ENCODE measurements at places on chromosomes 1 and 21.

GRCh38 chr1:229080361-229080760, 190.6 kb upstream of the RAB4A start:
- no peak for DNase-seq

DNA sequence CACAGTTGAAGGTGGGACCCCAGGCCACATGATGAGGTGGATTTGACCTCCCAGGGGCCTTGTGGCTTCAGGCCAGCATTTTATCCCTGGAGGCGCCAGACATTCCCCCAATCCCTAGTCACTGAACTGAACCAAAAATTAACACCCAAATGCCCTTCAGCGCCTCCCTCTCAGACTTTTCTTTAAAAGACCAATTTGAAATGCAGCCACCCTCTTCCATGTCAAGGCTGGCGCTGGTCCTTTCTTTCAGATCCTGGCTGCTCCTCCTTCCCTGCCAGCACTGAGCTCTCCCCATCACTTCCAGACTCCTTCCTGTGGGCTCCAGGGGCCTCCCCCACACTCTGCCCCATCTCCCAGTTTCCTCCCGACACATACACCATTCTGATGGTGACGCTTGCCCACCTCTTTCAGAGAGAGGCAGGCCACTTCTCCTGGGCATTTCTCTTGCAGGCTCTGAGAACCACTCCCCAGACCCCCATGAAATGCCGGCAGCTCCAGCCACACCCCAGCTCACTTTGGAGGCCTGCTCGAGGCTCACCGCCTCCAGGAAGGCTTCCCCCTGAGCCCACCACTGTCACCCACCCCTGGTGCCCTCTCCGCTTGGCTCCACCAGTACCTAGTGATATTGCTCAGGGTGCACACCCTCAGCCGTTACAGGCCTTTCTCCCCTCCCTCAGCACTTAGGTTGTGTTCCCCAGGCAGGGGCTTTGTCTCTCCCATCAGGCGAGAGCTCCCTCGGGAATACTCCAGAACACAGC, 27.0 kb downstream of the NAV1 start:
- no peak for DNase-seq

DNA sequence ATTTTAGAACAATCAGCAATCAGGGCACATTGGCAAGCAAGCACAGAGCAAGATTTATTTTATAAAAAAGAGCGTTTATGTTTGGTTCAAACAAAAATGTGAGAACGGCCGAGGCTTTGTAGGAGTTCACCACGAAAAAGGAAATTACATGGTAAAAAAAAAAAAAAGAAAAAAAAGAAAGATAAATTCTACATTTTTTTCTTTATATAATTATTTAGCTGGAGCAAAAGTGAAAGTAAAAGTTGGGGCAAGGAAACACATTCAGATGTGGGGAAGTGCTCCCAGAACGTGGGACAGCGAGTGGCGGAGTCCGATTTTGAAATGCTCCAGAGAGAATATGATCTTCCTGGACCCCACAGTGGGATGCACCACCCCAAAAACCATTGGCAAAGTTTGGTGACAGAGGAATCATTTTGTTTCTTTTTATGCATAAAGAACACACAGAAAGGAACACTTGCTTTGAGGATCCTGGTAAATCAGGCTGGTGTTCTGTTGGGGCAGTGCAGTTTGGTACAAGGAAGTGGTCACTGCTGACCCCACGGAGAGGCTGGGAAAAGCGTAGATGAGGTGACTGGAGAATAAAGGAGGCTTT, 16.3 kb upstream of the ATP5PO start:
- DNase-seq = no peak

DNA sequence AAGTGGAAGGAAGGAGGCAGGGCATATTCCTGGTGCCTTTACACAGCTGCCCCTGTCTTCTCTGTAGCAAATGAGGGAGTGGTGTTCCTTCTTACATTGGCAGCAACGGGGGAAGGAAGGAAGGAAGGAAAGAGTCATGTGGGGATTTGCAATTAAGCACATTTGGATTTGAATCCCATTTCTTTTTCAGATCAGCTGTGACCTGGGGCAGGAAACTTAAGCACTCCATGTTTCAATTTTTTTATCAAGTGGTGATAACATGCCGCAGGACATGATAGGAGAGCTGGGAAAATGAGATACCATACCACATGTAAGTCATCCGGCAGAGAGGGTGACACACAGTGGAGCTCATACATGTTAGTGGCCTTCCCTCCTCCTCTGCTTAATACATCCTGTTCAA, 186.8 kb downstream of the APP start:
- DNase-seq = no peak

- DNase-seq = no peak
These were observed 106.0 kb downstream of the CDC7 start for GRCh38 chr1:91606546-91607078.

- no peak for DNase-seq
These were observed 982.5 kb downstream of the TTLL7 start for GRCh38 chr1:83016354-83016849.

GRCh38 chr1:230262867-230263567, 163.1 kb downstream of the PGBD5 start:
- DNase-seq = no peak

DNA sequence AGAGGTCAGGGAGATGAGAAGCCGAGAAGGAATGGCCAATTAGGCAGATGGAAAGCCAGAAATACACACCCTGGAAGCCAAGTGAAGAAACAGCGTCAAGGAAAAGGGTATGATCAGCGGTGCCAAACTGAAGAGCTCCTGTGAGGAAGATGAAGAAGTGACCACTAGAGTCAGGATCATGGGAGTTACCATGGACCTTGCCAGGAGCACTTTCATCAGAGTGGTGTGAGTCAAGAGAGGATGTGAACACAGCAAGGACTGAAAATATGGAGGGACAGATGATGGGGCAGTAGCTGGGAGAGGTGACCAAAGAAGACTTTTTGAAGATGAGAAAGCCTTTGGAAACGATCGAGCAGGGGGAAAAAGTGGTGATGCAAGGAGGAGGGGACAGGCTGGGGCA, 50.4 kb downstream of the CD34 start:
- DNase-seq = no peak

DNA sequence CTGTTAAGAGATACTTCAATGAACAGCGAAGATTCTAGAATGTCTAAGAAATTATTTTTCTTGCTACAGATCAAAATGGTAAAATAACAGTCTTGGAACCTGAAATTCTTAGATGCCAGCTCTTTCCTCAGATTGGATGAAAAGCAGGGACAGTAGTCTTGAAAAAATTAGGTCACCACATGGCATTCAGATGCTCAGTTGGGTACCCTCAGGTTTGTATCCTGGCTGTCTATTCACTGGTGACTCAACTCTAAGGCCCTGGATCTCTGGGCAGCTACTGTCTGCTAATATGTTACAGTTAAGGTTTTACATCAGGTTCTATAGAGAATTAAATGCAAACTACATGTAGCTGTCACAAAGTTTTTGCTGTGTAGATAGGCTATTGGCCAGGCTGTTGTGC, 528.9 kb upstream of the ADAMTS5 start:
- no peak for DNase-seq

DNA sequence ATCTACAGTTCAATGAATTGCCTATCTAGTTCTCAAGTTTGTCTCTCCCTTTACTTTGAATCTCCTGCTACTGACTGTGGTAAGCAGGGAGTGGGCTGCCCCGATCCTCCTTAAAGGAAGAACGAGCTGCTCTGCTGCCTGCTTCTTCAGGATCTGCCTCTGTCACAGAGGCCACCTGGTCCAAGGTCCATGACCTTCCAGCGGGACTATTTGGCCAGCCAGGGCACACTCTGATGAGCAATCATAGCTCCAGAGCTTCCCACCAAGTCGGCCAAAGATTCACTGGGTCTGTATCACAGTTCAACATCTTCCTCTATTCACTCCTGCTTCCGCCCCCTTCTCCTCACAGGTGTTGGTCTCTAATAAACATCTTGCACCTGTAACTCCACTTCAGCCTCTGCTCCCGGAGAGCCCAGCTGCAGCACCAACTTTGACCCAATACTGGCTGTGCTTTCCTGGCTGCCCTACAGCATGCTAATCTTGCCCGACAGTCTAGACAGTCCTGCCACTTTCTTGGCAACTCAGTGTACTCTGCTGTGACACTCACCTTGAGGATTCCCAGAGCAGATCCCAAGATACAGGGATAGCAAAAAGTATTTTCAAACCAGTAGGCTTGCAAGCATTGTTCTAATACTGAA, 16.9 kb upstream of the MAP10 start:
- no peak for DNase-seq

- no peak for DNase-seq
These were observed 10.8 kb downstream of the MAGI3 start for GRCh38 chr1:113401067-113401466.

GRCh38 chr1:157279138-157279801, 141.1 kb upstream of the ETV3 start:
- DNase-seq = no peak

DNA sequence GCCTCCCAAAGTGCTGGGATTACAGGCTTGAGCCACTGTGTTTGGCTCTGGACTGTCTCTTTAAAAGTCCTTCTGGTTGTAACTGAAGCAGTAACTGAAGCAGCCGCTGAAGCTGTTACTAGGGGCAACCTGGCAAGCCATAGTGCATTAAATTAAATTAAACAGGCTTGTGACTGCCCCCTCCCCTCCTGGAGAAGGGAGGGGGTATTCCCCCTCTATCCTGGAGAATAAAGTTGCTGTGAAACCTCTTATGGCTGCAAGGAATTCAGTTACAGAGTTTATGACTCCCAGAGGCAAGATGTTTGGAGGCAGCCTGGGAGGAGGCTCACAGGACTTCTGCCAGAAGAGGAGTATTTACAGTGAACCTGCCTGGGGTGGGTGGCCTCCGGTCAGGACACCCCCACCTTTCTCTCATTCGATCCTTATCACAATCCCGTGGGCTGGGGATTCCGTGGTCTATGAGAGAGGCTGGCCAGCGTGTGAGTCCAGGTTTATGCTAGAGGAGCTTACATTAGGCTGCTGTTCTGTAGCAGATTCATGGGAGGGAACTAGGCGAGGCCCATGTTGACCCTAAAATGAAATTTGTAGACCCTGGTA, 8.3 kb downstream of the TTC22 start:
- no peak for DNase-seq

DNA sequence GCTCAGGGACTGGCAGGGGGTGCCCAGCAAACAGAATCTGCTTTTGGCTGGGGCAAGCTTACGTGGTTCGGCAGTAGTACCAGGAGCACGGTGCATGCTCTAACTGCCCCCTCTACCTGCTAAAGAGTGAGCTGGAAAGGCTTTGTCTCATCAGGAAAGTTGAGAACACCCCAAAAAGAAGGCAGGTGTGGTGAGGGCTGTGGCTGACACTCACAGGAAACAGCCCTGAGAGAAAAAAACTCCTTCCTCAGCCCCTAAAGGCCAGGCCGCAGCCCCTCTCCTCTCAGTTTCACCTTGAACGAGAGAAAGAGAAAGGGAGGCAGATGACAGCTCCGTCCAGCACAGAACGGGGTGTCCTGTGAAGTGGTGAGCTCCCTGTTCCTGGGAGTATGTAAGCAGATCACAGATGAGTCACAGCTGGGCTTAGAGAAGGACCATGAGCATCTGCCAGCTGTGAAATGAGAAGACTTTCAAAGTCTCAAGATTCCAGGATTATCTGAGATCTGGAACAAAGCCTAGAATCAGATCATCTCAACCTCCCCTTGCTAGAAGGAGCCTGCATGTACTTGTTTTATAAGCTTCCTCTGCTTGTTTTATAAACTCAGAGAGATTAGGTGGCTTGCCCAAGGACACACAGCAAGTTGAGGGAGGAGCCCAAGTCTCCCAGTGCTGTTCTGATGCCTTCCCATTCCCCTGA, 13.4 kb downstream of the LAPTM5 start:
- DNase-seq = no peak

- no peak for DNase-seq
These were observed 3.0 kb downstream of the DUSP23 start for GRCh38 chr1:159783724-159784123.

- DNase-seq = no peak
These were observed 103.7 kb upstream of the PDC start for GRCh38 chr1:186564582-186564981.

GRCh38 chr1:157806431-157807149, 13.3 kb downstream of the FCRL1 start:
- DNase-seq = no peak

DNA sequence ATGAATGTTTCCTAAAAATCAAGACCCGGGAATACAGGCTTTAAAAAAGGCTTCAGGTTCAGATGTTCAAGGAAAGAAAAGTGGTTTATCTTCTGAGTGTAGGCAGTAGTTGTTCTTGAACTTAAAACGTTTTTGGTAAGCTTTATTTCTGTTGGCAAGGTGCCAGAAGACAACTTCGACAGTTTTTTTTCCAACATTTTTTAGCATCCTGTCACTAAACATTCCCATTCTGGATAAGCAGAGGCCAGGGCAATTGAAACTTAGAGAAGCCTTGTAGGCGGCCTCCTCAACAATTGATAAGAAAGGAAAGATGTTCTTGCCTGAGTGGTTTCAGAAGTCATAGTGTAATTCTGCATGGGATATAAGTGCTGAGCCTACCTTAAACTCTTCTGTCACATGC, 66.7 kb downstream of the PATJ start:
- no peak for DNase-seq

DNA sequence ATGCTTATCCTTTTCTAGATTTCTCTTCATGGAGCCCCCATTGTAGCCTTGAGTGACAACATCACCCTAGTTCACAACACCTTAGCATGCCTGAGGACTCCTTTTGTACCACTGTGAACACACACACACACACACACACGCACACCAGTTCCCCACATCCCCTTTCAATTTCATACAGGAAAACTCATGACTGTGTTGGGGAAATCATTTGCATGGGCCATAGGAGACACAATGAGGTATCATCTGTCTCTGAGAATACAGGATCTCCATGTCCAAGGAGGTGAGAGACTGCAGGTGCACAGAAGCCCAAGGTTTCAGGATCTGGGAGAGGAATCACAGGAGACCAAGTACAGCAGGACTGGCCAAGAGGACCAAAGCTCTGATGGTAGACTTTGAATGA, 119.7 kb downstream of the TPTE start:
- DNase-seq = no peak

DNA sequence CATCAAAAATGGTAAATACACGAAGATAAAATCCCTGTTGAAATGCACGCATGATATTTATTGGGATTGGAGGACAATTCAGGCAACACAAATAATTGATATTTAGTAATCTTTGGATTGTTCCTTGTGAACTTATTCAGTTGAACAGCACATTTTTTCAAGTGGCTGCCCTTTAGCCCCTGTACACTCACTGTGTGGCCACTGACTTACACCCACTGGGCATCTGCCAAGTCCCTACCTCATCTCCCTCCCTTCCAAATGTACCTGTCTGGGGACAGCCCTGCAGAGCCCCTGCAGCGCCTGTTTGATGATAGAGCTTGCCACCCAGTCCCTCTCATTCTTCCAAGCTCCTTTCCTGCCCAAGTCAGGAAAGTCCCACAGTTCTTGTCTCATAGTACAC, 154.3 kb downstream of the GLUL start:
- DNase-seq = no peak
